Heart right ventricle (tissue), 16 donors: ENCODE measurements at places on chromosomes 2 and 18.
A peak's percentile ranks its signal among the peaks of the same experiment; 100 is the strongest.

DNA sequence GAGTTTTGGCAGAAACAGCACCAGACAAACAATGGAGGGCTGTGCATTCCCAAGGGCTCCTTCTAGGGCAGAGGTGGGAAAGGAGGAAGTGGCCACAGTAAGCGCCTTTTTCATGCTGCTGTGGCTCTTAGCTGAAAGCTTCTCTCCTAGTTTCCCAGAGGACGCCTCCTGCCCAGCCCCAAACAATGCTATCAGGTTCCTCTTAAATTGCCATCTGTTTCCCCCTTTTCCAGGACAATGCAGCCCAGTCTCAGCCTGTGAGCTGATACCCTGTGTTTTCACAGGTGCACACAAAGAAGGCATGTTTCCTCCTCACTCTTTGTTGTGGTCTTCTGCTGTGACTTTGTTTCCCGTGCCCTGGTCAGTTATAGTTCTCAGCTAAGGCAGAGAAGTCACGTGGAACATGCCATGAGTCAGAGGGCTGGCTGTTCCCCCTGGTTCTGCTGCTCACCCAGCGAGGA lies 5.4 kb upstream of the FAM124B start:
- peak; percentile 40 for DNase-seq

DNA sequence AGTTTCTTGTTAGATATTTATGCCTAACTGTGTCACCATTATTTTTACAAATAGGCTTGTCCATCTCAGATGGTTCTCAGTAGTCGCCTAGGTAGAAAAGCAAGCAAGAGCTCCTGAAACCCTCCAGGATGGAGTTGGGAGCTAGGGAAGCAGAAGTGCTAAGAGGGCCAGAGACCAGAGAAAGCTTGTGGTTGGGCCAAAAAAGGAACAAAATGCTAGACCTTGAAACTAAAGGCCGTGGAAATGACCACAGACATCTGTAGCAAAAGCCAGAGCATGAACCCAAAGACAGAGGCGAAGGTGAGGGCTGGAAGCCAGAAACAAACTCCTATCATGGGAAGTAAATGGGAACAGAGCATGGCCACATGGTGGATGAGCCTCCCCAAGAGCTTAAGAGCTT lies 29.9 kb upstream of the RMDN2 start:
- no peak for DNase-seq

GRCh38 chr2:227539465-227539956 lies 59.2 kb upstream of the SCYGR2 start:
- DNase-seq, result no peak

GRCh38 chr2:237456200-237456843 lies 30.7 kb upstream of the MLPH start:
- peak; percentile 72 for DNase-seq
